ENCODE measurements at places on chromosomes 2 and 18.

DNA sequence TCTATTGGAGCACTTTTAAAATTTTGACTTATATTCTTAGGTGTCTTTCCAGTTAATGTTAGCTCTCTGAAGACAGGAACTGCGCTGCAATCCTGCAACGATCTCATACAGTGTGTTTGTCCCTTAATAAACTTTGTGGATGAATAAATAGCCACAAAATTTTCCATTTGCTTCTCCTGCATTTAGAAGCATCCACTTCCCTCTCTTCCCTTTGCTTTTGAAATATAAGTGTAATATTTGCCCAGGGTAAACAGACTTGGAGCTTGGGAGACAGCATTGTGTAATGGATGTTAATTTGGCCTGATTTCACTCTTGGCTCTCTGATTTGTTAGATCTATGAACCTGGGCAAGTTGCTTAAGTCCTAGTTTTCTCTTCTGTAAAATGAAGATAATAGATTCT is 58.2 kb upstream of the CD28 start:
- DNase-seq = no peak

- no peak for DNase-seq
Observed at GRCh38 chr2:833180-833579, 117.5 kb upstream of the SNTG2 start.

DNA sequence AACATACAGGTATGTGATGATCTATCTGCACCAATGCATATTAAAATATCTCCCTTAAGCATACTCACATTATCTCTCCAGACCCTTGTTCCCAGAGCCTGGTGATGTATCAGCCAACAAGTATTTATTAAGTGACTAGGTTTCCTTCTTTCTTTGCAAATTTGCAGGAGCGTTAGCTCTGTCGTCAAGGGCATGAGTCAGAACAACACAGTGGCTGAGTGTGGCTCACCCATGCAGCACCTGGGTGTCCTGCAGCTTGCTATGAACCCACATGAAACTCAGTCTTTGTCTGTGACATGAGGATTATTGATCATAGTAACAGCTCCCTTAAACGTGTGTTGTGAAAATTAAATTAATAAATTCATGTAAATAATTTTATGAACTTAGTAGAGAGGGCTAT is 96.6 kb downstream of the PIEZO2 start:
- no peak for DNase-seq

- no peak for DNase-seq
Observed at GRCh38 chr18:32422201-32422600, 48.5 kb downstream of the GAREM1 start.

Measured in mucosa of gallbladder (tissue), 1 donor.